ENCODE measurements at places on chromosomes 5 and 9.

- no peaks in the 10 kb centered on the region for H3K36me3 ChIP-seq
- no peak overlapping the region for H3K4me3 ChIP-seq
- H3K27ac ChIP-seq, result no peak overlapping the region
- H3K4me1 ChIP-seq, result no peaks in the 10 kb centered on the region
- H3K27me3 ChIP-seq, result no peaks in the 10 kb centered on the region
- no peak for DNase-seq
Measured at GRCh38 chr5:90606539-90606938, 47.9 kb downstream of the ADGRV1 start.

DNA sequence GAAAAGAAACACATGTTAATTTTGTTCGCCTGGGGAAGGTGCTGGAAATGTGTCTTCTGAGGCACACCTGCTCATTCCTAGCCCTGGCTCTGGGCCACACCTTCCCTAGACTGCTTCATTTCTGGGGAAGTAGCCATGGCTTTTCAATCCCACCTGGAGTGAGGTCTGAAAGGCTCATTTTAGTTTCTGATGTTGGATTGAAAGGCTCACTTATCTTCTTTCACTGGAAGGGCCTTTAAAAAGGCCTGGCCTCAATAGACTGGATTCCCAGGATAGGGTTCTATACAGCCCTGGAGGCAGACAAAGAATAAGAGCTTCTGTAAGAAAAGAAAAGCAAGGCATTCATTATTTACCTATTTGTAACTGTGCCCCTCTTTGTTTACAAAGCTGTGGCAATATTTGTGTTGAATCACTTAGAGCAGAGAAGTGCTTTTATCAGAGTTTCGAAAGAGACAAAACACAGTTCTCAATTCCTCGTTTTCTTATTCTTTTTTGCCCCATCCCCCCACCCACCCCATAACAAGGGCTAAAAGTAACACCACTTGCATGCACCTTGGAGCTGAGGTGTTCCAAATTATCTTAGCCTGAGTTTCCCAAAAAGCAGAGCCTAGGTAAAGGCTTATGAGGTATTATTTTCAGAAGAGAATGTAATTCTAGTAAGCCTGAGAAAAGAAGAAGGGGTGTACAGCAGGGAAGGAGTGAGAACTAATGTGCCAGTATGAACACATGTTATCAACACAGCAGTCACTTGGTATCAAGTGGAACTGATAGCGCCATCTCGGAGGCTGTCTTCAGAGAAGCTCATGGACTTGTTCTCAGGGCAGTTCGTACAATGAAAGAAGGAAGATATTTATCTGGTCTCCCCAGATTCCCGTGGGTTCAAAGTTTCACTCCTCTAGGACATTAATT is 413.1 kb downstream of the KCTD16 start:
- no peak for DNase-seq
- no peaks in the 10 kb centered on the region for H3K36me3 ChIP-seq
- H3K4me3 ChIP-seq, result no peak overlapping the region
- H3K27ac ChIP-seq, result no peak overlapping the region
- H3K27me3 ChIP-seq, result no peaks in the 10 kb centered on the region

DNA sequence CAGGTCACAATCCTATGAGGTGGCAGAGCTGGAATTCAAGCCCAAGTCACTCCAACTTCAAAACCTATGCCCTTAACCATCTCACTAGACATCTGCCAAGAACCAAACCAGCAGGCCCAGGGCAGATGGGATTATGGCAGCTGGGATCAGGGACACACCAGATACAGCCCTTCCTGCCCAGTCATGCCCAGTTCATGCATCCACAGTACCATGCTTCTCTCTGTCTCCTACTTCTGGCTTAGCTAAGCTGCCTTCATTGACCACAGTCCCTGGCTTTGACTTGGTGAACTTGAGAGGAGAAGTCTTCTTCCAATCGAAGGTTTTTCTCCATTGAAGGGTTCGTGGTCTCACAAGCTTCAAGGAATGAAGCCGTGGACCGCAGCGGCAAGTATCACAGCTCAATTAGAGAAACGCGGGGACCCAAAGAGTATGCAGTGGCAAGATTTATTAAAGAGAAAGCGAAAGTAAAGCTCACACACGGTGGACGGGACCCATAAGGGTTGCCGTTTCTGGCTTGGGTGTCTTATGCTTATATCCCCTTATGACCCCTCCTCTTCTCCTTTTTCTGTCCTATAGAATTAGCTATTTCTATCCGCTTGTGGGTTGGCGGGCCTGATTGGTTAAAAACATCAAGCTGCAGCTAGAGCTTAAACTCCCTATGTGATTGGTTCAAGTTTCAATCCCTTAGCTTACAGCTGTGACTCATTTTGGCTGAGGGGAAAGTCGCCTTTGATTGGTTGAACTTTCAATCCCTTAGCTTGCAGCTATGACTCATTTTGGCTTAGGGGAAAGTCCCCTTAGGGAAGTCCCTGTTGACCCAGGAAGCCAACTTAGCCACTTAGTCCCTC is 101.2 kb downstream of the TRIM36 start:
- DNase-seq, result no peak
- no peak overlapping the region for H3K4me3 ChIP-seq
- H3K27me3 ChIP-seq, result no peaks in the 10 kb centered on the region
- H3K4me1 ChIP-seq, result peaks cover 3% of the 10 kb centered on the region
- H3K27ac ChIP-seq, result no peak overlapping the region

DNA sequence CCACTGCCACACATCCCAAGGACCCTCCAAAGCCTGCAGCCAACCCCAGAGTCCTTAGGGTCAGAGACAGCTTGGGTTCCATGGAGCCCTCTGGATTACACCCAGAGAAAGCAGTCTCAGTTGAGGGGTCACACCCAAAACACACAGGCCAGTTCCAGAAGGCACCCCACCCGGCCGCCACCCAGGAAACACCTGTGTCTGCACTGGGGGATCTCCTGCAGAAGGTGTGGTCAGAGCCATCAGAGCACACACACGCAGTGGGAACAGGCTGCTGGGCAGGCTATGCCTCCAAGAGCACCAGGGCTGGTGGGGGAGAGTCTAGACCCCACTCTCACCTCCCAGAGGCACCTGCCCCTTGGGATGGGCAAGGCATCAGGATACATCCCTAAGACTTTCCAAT is 27.3 kb downstream of the NIPAL4 start:
- no peak overlapping the region for H3K27ac ChIP-seq
- H3K4me1 ChIP-seq, result no peaks in the 10 kb centered on the region
- peaks cover 41% of the 10 kb centered on the region for H3K36me3 ChIP-seq
- H3K27me3 ChIP-seq, result no peaks in the 10 kb centered on the region
- no peak for DNase-seq
- no peak overlapping the region for H3K4me3 ChIP-seq

- DNase-seq, result no peak
- H3K27me3 ChIP-seq, result no peaks in the 10 kb centered on the region
- H3K4me1 ChIP-seq, result peaks cover 74% of the 10 kb centered on the region
- no peaks in the 10 kb centered on the region for H3K36me3 ChIP-seq
Measured at GRCh38 chr5:68255305-68256120, 40.0 kb downstream of the PIK3R1 start.

DNA sequence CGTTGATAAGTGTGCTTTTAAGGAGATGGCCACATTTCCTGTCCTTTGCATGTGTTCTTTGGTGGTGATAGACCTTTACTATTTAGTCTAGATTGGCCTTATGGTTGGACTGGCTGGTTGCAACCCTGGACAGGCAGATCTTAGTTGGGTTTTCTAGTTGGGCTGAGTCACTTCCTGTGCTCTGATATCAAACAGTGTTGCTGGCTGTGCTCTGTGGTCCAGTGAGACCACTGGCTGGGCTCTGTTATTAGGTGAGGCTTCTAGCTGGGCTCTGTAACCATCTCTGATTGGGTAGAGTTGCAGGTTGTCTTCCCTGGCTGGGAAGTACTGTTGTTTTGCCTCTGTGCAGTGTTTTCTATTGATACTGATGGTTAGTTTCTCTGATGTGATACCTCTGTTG is 432.5 kb downstream of the LRRC70 start:
- no peaks in the 10 kb centered on the region for H3K4me1 ChIP-seq
- no peak for DNase-seq
- no peak overlapping the region for H3K27ac ChIP-seq
- no peaks in the 10 kb centered on the region for H3K36me3 ChIP-seq
- H3K4me3 ChIP-seq, result no peak overlapping the region

- H3K27ac ChIP-seq, result peak overlapping the region; percentile 46
- no peak overlapping the region for H3K4me3 ChIP-seq
- DNase-seq, result no peak
- H3K27me3 ChIP-seq, result no peaks in the 10 kb centered on the region
Measured at GRCh38 chr9:33186457-33187168, 19.5 kb upstream of the B4GALT1 start.

- DNase-seq, result no peak
- no peaks in the 10 kb centered on the region for H3K36me3 ChIP-seq
- H3K4me3 ChIP-seq, result no peak overlapping the region
- peaks cover 78% of the 10 kb centered on the region for H3K4me1 ChIP-seq
- H3K27ac ChIP-seq, result peak overlapping the region; percentile 64
Measured at GRCh38 chr5:43635374-43635773, 32.4 kb downstream of the NNT start.

DNA sequence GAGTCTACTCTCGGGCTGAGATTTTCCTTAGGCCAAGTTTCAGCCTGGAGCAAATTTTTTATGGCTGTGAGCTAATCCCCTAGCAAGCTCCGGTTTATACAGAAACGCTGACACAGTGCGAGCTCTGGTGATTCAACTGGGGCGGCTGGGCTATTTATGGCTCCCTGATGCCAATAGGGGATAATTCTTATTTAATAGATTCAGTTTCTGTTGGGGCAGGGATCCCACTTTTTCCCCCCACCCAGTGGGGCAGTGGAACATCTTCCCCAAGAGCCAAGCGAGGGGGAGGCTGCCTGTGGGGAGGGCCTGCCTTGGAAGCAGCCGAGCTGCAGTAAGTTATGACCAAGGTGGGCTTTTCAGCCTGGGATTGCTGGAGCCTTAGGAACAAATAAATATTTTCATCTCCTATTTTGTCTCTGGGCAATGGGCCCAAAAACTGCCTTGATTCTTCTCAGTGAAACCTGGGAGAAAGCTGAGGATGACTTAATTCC is 129.1 kb downstream of the MACROH2A1 start:
- peak overlapping the region; percentile 80 for H3K27ac ChIP-seq
- DNase-seq, result no peak
- H3K4me3 ChIP-seq, result no peak overlapping the region

DNA sequence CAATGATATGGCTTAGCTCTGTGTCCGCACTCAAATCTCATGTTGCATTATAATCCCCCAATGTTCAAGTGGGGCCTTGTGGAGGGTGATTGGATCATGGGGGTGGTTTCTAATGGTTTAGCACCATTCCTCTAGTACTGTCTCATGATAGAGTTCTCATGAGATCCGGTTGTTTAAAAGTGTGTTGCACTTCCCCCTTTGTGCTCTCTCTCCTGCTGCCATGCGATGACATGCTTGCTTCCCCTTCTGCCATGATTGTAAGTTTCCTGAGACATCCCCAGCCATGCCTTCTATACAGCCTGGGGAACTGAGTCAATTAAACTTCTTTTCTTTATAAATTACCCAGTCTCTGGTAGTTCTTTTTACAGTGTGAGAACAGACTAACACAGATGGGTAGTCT is 427.1 kb downstream of the CHSY3 start:
- no peaks in the 10 kb centered on the region for H3K27me3 ChIP-seq
- H3K4me1 ChIP-seq, result no peaks in the 10 kb centered on the region
- H3K4me3 ChIP-seq, result no peak overlapping the region
- no peak overlapping the region for H3K27ac ChIP-seq

DNA sequence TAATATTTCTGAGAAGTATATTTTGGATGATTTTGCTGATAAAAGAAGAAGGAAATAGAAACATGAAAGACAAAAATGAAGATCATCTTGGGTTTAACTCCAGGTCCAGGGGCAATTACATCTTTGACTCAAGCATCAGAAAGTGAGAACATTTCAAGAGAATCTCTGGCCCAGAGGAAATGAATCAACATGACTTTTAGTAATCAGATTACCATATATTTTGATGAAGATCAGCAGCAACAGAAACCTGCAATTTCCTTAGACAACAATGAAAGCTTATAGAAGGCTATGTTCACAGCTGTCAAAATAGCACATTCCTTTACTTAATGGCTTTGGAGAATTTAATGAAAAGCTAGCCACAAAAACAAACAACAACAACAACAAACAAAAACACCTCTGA is 638.1 kb downstream of the EFNA5 start:
- H3K27me3 ChIP-seq, result no peaks in the 10 kb centered on the region
- H3K4me1 ChIP-seq, result no peaks in the 10 kb centered on the region
- no peak overlapping the region for H3K27ac ChIP-seq
- no peak overlapping the region for H3K4me3 ChIP-seq

GRCh38 chr9:89442981-89443814 is 54.7 kb downstream of the SEMA4D start:
- H3K4me1 ChIP-seq, result no peaks in the 10 kb centered on the region
- H3K36me3 ChIP-seq, result no peaks in the 10 kb centered on the region
- DNase-seq, result no peak
- H3K27ac ChIP-seq, result no peak overlapping the region
- H3K4me3 ChIP-seq, result no peak overlapping the region
- H3K27me3 ChIP-seq, result no peaks in the 10 kb centered on the region

DNA sequence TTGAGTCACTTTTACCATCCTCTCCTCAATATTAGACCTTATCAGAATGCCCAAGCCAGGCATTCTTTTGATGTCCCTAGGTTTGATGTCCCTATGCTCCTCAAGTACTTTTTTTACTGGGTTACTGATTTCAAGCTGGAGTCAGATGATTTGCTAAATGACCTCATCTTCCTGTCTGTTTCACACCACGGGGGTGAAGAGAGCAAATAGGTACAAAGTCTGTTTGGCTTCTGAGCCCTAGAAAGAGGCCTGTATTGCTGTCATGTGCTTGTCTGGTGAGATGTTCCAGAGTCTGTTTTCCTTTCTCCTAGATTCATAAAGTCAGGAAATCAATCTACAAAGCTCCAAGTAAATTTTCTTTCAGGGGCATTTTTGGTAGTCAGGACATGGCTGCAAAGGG is 12.7 kb upstream of the DAB2 start:
- DNase-seq, result no peak
- no peak overlapping the region for H3K27ac ChIP-seq
- no peak overlapping the region for H3K4me3 ChIP-seq
- peaks cover 9% of the 10 kb centered on the region for H3K4me1 ChIP-seq

- DNase-seq, result peak; percentile 43
- no peak overlapping the region for H3K4me3 ChIP-seq
- peaks cover 42% of the 10 kb centered on the region for H3K4me1 ChIP-seq
- H3K27ac ChIP-seq, result peak overlapping the region; percentile 63
- H3K27me3 ChIP-seq, result no peaks in the 10 kb centered on the region
Measured at GRCh38 chr5:110086658-110087388, 397.1 kb downstream of the MAN2A1 start.

- H3K36me3 ChIP-seq, result no peaks in the 10 kb centered on the region
- H3K27ac ChIP-seq, result peak overlapping the region; percentile 51
- H3K4me1 ChIP-seq, result peaks cover 15% of the 10 kb centered on the region
- H3K27me3 ChIP-seq, result no peaks in the 10 kb centered on the region
- no peak for DNase-seq
Measured at GRCh38 chr5:65133477-65134110, 348.1 kb downstream of the ADAMTS6 start.

GRCh38 chr5:99032234-99033013 is 103.6 kb upstream of the CHD1 start:
- no peaks in the 10 kb centered on the region for H3K36me3 ChIP-seq
- DNase-seq, result no peak
- peak overlapping the region; percentile 66 for H3K4me3 ChIP-seq

All from thoracic aorta (tissue), 2 donors.